Breast epithelium (tissue), 4 donors: ENCODE measurements at places on chromosomes 3 and 15. TPM values are rescaled to one million over a fixed set of nuclear protein-coding genes. Genes with fewer than 3 reads are reported as not detected.

TLR9 gene
- not detected for total RNA-seq

PLEKHO2 gene
- total RNA-seq: 33.3 TPM

SPTSSB gene
- 1.5 TPM for total RNA-seq

SLC6A11 gene
- total RNA-seq: 0.15 TPM

IL17RC gene
- 119 TPM for total RNA-seq

MAP6D1 gene
- 0.33 TPM for total RNA-seq

OSTN gene
- total RNA-seq: not detected

DNA sequence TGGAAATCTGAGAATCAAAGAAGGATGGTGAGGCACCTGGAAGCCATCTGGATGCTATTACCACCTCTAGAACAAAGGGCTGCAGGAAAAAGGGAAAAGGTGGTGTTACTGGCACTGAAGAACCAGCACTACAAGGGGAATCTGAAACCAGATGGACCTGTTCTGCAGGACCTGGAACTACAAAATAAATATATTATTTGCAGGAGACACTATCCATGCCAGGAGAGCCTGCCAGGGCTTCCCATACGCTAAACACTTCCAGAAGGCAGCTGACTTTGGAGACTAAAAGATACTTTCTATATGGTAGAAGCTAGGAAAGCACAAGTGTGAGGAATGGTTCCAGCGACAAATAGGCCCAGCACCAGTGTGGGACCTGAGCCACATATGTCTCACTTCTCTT lies 83.4 kb upstream of the POU1F1 start:
- DNase-seq: peak; percentile 60

- DNase-seq: no peak
Measured at GRCh38 chr3:104281713-104282112, 1085.0 kb upstream of the ALCAM start.

DNA sequence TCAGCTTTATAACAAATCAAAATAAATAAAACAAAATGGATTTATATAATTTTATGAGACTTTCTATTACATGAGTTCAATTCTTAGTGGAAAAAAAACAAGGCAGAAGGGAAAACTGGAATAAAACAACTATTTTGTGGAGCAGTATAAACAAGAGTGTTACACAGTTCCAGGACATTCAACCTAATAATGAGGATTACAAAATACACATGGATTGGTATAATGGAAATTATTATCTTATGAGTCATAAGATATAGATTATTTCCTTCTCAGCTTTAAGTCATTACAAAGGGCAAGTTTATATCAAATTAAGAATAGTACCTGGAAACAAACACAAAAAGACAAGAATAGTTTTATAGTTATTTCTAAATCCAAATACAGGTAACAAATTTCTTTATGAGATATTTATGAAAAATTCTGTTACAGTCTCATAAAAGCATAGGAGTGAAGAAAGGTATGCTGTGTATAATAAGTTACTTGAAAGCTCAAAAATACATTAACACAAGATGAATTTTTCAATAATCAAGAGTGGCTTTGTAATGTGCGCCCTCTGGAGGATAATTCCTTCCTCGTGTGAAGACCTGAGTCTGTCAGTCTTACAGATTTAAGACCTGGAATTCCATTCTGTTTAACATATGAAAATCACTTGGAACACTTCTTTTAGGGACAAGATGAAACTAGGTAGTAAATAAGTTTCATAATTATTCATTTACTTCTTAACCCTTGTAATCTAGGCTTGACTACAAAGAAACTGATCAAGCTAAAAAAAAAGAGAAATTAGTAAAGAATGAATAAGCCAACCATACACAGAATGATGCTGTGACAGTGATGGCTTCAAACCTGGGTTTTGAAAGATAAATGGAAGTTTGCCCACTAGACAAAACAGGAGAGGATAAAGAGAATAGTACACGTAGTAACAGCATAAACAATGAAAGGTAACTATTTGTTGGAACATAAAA lies 9.5 kb downstream of the COPS2 start:
- no peak for DNase-seq

DNA sequence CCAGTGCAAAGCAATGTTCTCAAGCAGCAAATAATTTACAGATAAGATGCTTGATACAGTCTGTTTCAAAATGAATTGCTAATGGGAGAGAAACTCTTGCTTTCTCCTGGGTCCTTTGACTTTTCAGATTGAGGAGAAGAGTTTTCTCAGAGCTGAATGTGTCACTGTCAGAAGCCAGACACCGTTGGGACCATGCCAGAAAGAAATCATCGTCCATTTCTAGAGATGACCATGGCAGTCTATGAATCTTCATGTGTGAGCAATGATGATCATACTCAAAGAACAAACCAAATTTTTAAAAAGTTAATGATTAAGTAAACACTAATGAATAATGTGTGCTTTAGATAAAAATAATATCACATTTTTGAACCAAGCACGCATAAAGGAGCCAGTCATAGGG lies 77.6 kb downstream of the ZNF385D start:
- no peak for DNase-seq

GRCh38 chr15:101266034-101266433 lies 11.3 kb downstream of the SELENOS start:
- DNase-seq: no peak

DNA sequence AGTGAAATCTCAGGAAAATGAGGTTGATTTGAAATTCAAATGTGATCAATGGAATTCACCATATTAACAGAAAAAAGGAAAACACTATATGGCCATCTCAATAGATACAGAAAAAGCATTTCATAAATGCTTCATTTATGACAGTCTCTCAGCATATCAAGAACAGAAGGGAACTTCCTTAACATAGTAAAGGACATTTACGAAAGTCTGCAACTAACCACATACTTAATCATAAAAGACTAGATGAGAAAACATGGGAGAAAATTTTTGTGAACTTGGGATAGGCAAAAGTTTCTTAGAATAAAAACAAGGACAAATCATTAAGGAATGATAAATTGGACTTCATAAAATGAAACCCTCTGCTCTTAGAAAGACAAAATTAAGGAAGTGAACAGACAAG lies 24.7 kb upstream of the TIPARP start:
- no peak for DNase-seq

DNA sequence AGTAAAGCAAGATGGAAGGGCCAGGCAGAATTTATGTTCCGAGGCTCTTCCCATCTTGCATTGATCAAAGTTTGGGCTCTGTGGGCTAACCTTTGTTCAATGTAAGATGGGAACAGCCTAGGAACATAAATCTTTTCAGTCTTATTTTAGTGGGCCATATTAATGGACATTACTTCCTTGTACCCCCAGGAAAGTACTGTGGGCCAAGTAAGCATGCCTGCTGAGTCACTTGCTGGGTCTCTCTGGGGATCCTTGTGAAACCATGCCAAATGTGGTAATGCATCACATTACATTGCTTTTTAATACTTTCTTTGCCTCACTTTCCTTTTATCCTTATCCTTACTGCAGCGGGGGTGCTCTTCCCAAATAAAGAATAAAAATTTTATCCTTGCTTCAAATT lies 349.5 kb upstream of the POU1F1 start:
- no peak for DNase-seq

DNA sequence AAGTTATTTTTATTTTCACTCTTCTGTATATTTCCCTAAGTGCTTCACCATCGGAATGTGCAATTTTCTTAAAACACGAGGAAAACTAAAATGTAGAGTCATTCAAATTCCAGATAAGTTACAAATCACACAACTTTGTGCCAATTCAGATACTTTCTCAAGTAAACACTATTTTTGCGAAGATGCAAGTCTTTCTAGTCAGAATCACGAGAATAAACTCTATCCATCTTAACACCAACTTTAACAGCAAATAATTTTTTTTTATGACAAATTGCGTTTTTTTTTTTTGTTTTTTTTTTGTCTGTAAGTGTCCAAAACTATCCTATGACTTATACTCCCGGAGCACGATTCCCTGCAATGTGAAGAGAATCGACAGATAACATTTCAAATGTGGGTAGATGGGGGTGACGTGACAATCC lies 1.3 kb downstream of the STAG1 start:
- DNase-seq: no peak

- DNase-seq: no peak
Measured at GRCh38 chr3:42758126-42758525, 14.9 kb downstream of the CCDC13 start.

DNA sequence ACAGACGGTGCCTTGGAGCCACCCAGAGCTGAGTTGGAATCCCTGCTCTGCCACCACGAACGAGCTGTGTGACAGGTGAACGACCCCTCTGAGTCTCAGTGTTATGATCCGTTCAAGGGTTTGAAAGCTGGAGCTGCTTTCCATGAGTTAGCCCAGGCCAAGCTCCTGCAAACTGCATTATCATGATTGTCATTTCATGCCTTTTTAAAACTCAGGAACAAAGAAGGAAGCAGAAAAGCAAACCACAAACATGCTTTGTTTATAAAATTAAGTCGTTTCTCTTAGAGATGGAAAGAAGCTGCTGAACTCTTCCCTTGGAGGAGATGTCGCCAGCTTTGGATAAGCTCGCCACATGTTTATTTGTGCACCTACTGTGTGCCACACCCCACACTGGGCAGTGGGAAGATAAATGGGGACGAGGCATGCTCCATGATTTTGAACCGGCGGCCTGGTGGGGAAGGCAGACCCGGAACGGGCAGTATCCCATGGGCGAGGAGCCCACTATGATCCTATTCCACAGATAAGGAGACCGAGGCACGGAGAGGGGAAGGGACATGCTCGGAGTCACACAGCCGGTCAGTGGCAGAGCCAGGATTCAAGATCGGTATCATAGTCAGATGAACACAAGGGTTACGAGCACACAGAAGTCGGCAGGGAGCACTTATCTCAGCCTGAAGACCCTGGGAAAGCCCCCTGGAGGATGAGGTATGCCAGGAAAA lies 15.9 kb downstream of the HRH1 start:
- no peak for DNase-seq

DNA sequence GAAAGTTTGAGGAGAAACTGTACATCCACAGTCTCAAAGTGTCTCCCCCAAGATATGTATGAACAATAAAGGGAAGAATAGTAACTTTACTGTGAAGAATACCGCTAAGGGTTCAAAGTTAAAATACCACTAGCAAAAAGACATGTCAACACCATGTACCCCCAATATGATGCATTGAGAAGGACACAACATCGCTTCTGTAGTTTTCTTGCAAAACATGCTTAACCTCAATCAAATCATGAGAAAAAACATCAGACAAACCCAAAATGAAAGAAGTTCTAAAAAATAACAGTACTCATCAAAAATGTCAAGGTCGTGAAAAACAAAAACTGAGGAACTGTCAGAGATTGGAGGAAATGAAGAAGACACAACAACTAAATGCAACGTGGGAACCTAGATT lies 3.6 kb downstream of the HERC1 start:
- no peak for DNase-seq

DNA sequence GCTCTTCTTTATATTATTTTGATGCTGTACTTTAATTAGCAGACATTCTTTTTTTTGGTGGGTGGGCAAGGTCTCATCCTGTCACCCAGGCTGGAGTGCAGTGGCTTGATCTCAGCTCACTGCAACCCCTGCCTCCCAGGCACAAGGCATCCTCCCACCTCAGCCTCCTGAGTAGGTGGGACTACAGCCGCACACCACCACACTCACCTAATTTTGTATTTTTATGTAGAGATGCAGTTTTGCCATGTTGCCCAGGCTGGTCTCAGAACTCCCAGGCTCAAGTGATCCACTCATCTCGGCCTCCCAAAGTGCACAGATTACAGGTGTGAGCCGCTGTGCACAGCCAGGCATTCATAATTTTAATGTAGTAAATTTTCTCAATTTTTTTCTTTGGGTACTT lies 608.1 kb downstream of the ZNF385D start:
- DNase-seq: no peak
